Aorta (tissue), 5 donors: ENCODE measurements at places on chromosomes 11 and 22. TPM values are rescaled to one million over a fixed set of nuclear protein-coding genes. Genes with fewer than 3 reads are reported as not detected.

Gene MPZL3
- total RNA-seq: 1.6 TPM

Gene MUS81
- total RNA-seq: 63.1 TPM

Gene VPS51
- total RNA-seq: 121 TPM

Gene CYP2D6
- 1.1 TPM for total RNA-seq

Gene MCAM
- total RNA-seq: 525 TPM
